B cell (primary cell): ENCODE measurements at places on chromosomes 11 and 22. TPM values are rescaled to one million over a fixed set of nuclear protein-coding genes. Genes with fewer than 3 reads are reported as not detected.

DNA sequence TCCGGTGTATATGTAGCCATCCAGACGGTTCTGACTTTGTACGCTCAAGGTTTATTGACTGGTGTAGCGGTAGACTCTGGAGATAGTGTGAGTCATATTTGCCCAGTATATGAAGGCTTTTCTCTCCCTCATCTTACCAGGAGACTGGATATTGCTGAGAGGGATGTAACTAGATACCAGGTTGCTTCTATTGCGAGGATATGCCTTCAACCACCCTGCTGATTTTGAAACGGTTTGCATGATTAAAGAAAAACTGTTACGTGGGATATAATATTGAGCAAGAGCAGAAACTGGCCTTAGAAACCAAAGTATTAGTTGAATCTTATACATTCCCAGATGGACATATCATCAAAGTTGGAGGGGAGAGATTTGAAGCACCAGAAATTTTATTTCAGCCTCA lies 84.3 kb downstream of the GGT1 start:
- DNase-seq: no peak

GRCh38 chr22:19358195-19358594 lies 66.7 kb upstream of the CLTCL1 start:
- no peak for DNase-seq

Gene TECTA
- 0.33 and 0.51 TPM in 2 replicates for polyA plus RNA-seq

DNA sequence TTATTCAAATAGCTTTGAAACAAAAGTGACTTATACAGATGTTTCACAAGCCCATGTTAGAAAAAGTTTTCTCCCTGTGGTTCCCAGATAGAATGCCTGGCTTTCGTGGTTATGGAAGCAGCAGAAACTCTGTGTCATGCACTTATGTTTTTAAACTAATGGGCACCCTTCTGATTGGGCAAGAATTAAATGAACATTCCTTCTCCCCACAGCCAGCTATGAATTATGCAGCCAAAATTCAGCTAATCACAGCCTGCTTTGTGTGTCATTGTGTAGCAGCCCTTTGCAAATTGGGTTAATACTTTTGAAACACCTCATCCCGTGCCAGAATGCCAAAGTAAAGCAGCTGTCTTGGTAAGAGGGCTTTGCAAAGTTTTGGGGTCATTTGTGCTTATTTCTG lies 46.9 kb downstream of the PANX1 start:
- DNase-seq: no peak

Gene RASSF10
- polyA plus RNA-seq: not detected in 2 replicates

DNA sequence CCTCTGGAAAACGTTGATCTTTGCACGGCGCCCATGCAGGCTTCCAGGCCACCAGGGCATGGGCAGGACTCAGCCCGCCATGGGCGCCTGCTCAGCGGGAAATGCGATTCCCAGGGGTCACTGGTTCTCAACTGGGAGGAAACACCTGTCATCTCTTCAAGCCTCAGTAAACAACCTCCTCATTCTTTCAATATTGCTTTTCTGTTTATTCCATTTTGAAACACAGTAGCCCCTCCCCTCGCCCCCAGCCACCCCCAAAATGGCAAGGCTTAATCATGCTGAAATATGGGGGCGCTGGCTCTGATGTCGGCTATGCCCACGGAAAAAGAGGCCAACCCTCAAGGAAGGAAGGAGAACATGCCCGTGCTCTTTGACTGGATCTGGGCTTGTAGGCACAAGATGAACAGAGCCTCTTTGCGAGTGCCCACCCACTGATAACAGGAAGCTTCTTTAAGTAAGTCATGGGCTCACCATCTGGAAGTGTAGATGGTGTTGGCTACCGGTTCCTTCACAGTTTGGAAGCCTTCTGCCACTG lies 594 bp upstream of the POU2AF1 start:
- DNase-seq: no peak

DNA sequence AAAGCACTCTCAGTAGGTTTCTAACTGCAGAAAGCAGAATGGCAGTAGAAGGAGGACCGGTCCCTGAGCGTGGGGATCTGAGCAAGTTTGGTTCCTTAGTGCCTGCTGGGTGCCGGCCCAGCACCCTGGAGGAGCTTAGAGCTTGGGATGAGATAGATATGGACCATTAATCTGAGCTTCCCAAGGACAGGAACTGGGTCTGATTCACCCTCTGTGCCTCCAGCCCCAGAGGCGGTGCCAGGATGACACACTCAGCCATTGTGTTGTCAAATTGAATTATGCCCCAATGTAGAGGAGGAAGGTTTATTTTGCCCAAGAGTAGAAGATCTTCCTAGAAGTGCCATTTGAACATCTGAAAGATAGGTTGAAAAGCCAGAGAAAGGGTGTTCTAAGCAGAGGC lies 4.3 kb downstream of the ZC3H7B start:
- DNase-seq: no peak

DNA sequence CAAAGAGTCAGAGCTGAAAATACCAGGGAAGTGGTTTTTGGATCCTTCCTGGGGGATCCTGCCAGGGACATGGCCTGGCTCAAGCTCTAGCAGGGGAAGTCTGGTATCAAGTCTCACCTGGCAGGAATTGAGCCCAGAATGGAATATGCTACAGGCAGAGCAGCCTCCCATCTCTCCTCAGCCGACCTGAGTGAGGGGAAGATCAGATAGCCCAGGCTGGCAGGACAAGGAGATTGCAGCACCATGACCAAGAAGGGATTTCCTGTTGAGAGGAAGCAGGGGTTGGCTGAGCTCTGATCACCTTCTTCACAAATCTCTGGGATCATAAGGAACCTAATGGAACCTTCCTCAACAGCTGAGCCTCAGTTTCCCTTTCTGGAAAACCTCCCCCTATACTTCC lies 13.0 kb downstream of the OAF start:
- no peak for DNase-seq

DNA sequence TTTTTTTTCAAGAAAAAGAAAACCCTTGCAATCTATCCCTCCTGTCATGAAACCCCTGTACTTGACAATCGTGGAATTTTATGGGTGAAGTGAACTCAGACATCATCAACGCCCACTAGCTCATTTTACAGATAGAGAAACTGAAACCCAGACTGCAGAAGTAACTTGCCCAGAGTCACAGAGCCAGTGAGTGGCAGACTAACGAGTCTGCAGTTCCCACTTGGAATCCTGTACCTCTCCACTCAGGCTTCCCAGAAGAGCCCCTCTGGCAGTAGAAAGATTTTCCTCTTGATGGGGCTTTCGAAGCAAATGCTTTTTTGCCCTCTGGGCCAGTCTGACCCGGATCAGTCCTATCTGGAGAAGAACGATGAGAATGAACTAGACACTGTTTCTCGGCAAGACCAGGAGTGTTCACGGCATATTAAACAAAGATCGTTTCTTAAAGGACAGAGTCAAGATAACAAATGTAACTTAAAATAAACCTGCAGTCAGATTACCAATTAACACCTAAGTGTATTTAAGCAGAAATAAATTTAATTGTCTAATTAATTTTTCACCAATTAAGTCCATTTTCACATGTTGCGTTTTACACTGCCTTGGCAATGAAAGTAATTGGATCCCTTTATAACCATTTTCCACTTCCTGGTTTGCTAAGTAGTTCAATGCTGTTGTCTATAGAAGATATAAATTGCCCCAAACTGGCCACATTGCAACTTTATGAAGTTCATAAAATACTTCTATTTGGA lies 61.3 kb upstream of the CREB3L1 start:
- DNase-seq: no peak

- DNase-seq: peak; percentile 86
These were observed 13.0 kb upstream of the CXCR5 start for GRCh38 chr11:118870396-118871343.

Gene MAP6
- 0.12 and 0.54 TPM in 2 replicates for polyA plus RNA-seq

Gene EIF1AD
- 56.9 and 100 TPM in 2 replicates for polyA plus RNA-seq

GRCh38 chr22:17964643-17965042 lies 59.7 kb downstream of the MICAL3 start:
- peak; percentile 81 for DNase-seq

DNA sequence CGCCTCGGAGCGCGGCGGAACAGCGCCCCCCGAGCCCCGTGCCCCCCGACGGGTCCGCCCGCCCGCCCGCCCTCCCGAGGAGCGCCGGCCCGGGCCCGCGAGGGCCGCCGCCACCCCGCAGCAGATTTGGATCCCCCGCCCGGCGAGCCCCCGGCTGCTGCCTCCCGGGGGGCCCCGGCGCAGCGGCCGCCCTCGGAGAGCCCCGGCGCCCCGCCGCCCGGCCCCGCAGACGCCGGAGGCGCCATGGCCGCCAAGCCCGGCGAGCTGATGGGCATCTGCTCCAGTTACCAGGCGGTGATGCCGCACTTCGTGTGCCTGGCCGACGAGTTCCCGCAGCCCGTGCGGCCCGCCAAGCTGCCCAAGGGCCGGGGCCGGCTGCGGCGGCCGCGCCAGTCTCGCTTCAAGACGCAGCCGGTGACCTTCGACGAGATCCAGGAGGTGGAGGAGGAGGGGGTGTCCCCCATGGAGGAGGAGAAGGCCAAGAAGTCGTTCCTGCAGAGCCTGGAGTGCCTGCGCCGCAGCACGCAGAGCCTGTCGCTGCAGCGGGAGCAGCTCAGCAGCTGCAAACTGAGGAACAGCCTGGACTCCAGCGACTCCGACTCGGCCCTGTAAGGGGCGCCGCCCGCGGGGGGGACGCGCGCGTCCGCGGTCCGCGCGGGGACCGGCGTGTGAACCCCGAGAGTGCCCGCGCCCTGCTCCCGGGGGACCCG lies 380 bp downstream of the C11orf96 start:
- peak; percentile 28 for DNase-seq
